Spleen (tissue), 13 donors: ENCODE measurements at places on chromosomes 5 and 9. TPM values are rescaled to one million over a fixed set of nuclear protein-coding genes. Genes with fewer than 3 reads are reported as not detected.

PCA3 gene
- total RNA-seq, result not detected

ZNF883 gene
- total RNA-seq, result 1.1 TPM

DNA sequence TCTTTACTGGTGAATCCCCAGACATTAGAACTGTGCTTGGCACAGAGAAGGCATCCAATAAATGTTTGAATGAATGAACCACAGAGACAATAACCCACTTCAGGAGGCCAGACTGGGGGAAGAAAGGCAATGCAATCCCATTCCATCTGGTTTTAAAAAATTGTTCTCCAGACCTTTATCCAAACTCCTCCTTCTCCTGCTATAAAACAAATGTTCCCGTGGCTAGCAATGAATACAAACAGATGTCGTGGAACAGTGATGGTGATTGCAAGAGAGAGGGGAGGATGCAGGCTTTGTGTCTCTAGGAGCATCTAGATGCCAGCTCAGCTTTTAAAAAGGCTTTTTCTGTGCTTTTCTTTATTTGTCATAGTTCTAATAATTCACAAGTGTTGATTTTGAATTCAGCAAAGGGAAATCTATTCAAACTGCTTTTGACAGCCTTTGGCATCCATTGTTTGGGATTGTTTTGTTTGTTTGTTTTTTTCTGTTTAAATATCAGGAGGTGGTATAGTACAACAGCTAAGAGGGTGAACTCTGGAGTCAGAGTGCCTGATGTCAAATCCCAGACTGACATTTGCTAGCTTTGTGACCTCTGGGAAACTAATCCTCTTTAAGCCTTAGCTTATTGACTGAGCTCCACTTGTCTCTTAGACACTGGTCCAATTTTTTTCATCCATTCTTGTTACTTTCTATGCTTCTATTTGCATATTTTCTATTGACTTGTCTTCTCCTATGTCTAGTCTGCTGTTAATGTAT, 59.1 kb downstream of the TNFSF15 start:
- no peaks in the 10 kb centered on the region for H3K27me3 ChIP-seq
- H3K36me3 ChIP-seq, result no peaks in the 10 kb centered on the region
- no peaks in the 10 kb centered on the region for H3K4me1 ChIP-seq
- no peak for DNase-seq

FXN gene
- total RNA-seq, result 11.1 TPM

DNA sequence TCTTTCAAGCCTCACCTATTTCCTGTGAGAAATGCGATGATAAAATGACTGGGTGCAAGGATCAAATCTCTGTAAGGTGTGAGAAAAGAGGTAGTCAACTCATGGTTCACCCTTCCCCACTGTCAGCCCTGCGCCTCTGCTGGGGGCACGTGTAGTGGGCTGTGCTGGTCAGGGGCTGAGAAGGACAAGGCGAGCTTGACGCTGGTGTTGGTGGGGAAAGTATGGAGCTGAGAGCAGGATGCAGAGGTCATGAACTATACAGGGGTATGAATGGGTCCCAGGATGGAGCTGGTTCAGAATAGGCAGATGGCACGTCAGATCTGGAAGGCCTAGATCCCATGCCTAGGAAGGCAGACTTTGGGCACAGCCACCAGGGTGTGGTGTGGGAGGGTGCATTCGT, 20.6 kb downstream of the PITX1 start:
- H3K27ac ChIP-seq, result no peak overlapping the region
- H3K4me3 ChIP-seq, result no peak overlapping the region
- no peak for DNase-seq

OLFML2A gene
- 184 TPM for total RNA-seq

DNA sequence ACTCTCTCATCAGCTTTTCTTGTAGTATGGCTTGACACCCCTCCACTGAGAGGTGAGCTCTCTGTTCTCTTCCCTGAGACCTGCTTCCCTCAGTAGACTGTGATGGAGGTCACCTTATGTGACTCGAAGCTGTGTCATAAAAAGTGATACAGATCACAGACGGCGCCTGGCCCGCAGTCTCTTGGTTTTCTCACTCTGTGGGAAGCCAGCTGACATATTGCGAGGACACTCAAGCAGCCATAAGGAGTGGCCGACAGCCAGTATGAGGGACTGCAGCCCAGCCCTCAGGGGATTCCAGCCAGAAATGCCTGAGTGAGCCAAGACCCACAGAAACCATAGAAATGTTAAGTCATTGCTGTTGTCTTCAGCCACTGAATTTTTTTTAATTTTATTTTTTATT, 38.0 kb downstream of the GADD45G start:
- no peaks in the 10 kb centered on the region for H3K36me3 ChIP-seq
- no peak overlapping the region for H3K27ac ChIP-seq
- H3K27me3 ChIP-seq, result no peaks in the 10 kb centered on the region
- H3K4me3 ChIP-seq, result no peak overlapping the region
- DNase-seq, result peak; percentile 30

- H3K36me3 ChIP-seq, result no peaks in the 10 kb centered on the region
- no peak overlapping the region for H3K4me3 ChIP-seq
- no peaks in the 10 kb centered on the region for H3K27me3 ChIP-seq
- peaks cover 5% of the 10 kb centered on the region for H3K4me1 ChIP-seq
- DNase-seq, result no peak
Observed at GRCh38 chr9:20994486-20994885, 37.0 kb downstream of the HACD4 start.
